CD8-positive, alpha-beta memory T cell (primary cell): ENCODE measurements at places on chromosomes 16 and 17. TPM values are rescaled to one million over a fixed set of nuclear protein-coding genes. Genes with fewer than 3 reads are reported as not detected.

HSD17B2 gene
- not detected for total RNA-seq

IGFALS gene
- total RNA-seq, result not detected

MRPS23 gene
- total RNA-seq, result 88.5 TPM

BAIAP3 gene
- total RNA-seq, result 7.5 TPM

CD79B gene
- total RNA-seq, result 18.1 TPM

RPS6KB1 gene
- 52.3 TPM for total RNA-seq

HS3ST6 gene
- total RNA-seq, result not detected

SMIM22 gene
- not detected for total RNA-seq

DRC3 gene
- total RNA-seq, result 0.60 TPM

PYCARD gene
- 5.9 TPM for total RNA-seq

UNKL gene
- total RNA-seq, result 38.0 TPM

ABCC6 gene
- total RNA-seq, result not detected

GPR139 gene
- not detected for total RNA-seq

KRTAP9-4 gene
- not detected for total RNA-seq

TP53TG3C gene
- not detected for total RNA-seq

KRT20 gene
- not detected for total RNA-seq

MT3 gene
- total RNA-seq, result 0.94 TPM

UBE2I gene
- total RNA-seq, result 257 TPM

NPIPA3 gene
- 0.69 TPM for total RNA-seq
